ENCODE measurements at places on chromosomes 16 and 17.

GRCh38 chr17:42405076-42405475, 16.8 kb upstream of the STAT3 start:
- DNase-seq = no peak

GRCh38 chr17:53490447-53490968, 332.2 kb upstream of the KIF2B start:
- DNase-seq = no peak

- no peak for DNase-seq
Measured at GRCh38 chr17:57236686-57237299, 19.5 kb upstream of the MSI2 start.

- DNase-seq = no peak
Measured at GRCh38 chr17:81250286-81251093, 11.4 kb downstream of the NDUFAF8 start.

DNA sequence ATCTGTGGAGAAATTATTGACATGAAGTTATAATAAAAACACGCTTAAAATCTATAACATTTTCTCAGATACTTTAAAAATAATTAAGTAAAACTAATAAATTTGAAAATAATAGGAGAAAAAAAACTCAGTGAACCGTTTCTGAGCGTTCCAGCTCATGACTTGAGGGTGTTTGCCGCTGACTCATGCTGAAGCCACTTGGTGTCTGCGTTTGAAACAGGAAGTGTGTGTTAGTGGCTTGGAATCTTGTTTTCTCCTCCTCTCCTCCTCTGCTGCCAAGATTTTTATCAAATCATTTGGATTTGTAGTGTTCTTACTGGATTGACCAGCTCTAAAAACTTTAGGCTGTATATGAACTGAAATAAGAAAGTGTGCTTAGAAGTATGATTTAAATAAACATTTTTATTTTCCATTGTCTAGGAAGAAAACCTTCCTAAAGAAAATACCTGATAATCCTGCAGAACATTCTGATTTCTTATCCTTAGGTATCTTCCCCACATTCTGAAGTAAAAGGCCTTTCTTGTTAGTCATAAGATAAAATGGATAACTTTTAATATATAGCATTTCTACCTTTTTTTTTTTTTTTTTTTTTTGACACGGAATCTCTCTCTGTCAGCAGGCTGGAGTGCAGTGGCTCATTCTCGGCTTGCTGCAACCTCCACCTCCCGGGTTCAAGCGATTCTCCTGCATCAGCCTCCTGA, 30.8 kb downstream of the USP10 start:
- DNase-seq = no peak

- no peak for DNase-seq
Measured at GRCh38 chr17:27478901-27479538, 22.8 kb downstream of the KSR1 start.

DNA sequence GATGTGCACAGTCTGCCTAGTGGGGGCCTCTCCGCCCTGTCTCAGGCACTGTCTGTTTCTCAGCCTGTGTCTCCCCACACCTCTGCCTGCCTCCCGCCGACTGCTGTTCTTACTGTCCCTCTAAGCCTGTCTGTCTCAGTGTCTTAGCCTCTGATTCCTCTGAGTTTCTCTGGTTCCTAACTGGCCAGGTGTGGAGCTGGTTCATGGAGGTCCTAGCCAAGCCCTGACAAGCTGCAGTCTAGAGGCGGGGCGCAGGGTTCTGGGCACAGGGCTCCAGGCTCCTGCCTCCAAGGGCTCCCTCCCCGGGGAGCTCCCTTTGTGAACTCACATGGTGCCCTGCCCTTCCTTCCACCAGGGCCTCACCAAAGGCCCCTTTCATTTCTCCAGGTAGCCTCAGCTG, 19.4 kb downstream of the C17orf100 start:
- no peak for DNase-seq

DNA sequence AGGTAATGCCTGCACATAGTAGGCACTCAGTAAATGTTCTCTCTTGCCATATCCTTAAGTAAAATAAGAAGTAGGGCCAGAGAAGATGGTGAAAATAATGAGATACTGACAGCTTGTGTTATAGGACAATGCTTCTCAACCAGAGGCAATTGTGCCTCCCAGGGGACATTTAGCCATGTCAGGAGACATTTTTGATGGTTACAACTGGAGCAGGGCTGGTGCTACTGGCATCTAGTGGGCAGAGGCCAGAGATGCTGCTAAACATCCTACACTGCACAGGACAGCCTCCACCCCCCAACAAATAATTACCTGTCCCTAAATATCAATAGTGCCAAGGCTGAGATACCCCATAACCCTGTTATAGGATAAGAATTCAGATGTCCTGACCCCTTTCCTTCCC, 1.7 kb downstream of the RAD51D start:
- no peak for DNase-seq

- DNase-seq = no peak
Measured at GRCh38 chr16:68642436-68643101, 2.5 kb upstream of the CDH3 start.

DNA sequence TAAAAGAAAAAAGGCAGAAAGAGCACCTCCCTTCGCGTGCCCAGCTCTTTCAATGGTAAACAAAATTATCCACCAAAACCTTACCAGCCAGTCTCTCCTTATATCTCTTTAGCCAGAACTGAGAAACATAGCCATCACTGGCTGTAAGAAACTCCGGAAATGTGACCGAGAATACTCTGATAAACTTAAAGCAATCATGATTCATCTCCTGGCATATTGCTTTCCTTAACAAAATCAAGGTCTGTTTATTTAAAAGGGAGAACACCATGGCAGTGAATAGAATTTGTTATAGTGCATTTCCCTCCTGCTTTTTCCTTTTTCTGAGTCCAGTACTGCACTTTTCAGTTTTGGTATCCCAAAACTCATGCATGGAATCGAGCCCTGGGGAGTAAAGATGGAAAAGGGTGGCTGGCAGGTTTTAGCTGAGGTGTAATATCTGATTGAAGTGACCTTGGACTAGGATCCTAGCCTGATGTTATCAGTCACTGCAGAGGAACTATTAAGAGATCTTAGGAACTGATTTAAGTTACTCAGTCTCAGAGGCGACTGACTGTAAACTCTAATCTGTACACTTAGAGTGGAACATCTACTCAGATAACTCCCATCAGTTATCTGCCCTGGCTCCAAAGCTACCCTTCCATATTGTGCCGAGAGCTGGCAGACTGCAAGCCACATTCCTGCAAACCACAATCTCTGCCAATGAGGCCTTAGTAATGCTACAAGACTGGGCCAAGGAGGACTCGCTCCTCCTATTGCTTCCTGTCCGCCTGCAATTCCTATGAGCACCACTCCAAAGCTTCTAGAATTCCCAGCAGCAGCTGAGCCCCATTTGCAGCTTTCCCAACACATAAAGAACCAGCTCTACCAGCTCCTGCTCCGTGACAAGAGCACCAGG, 7.4 kb upstream of the COX10 start:
- DNase-seq = no peak

DNA sequence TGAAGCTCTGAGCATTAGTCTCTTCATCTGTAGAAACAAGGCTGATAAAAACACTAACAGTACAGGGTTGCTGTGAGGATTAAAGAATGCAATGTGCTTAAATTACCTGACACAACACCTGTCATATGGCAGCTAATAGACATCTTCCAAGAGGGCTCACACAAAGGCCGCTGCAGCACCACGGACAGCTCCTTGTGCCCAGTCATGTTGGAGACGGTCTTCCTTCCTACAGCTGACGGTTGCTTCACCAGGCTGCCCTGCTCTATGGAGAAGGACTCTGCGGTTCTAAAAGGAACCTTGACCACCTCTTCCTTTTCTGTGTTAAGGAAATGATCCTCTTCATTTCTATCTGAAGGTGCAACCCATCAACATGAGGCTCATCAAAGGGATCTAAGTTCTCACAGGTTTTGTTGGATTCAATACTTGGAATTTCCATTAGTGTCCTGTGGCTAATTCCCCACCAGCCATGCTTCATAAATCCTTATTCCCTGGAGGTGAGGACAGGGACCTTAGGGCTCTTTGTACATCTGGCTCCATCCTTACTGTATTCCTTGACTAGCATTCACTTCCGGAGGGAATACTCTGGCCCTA, 138.9 kb upstream of the CES5A start:
- DNase-seq = no peak

DNA sequence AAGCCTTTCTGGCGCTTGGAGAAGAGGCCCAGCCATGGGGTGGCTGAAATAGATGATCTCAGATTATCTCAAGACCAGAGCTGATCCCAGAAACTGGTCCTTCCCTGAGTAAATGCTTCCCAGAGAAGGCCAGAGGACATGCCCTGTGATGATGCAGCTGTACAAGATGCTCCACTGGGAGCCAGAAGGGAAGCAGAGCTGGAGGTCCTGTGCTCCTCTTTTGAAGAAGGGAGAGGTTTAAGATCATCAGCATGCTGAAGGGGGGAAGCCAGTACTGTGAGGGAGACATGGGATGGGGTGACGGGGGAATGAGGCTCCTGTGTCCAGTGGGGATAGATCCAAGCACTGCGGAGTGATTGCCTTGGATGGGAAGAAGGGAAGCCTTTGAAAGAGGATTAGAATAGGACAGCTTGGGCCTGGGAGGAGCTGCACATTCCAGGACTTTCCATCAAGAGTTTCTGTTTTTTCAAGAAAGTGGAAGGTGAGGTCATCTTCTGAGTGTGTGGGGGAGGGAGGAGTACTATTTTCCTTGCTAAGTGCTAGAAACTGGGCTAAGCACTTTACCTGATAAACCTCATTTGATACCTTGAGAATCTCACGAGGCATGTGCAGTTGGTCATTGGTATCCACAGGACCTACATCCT, 16.4 kb upstream of the ALOX15B start:
- DNase-seq = no peak

- no peak for DNase-seq
Measured at GRCh38 chr17:71405101-71405500, 715.7 kb upstream of the SOX9 start.

GRCh38 chr16:28987170-28987853, 2.5 kb downstream of the LAT start:
- no peak for DNase-seq

DNA sequence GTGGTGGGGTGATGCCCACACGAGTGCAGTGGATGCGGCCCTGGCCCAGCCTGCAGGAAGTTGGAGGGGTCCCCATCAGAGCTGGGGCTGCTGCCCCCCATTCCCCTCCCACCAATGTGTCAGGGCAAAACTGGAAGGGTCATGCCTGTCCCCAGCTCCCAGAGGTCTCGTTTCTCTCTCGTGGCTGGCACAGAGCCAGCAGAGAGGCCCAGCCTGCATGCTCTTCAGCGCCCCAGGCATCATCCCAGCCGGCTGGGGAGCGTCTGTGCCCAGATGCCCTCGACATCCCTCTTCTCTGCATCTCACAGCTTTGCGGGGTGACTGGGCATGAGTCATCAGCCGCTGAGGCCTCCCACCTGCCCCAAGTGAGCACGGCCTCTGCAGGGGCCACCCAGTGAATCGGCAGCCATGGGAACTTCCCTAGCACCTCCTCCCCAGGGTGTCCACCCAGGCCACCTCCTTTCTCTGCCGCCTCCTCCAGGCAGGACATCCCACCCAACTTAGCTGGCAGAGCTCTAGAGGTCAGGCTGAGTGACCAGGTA, 9.8 kb upstream of the CSNK1D start:
- no peak for DNase-seq

- DNase-seq = no peak
Measured at GRCh38 chr17:81027038-81027437, 7.9 kb upstream of the BAIAP2 start.

DNA sequence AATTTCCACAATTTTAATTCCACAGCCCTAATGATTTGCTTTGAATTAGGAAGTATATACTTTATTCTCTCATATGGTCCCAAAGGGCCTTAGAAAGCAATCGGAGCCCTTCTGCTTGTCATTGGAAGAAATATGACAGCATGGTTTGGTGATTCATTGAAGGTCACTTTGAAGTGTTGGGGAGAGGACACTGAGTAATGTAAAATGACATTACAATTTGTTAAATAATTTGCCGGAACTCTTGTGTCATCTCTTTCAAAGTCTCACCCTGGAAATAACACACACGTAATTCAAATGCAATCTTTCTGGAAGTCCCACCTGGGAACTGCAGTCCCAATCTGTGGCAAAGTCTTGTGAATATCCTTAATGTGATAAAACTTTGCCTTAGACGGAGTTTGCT, 59.8 kb downstream of the BMERB1 start:
- DNase-seq = no peak

GRCh38 chr17:32523827-32524552, 37.2 kb downstream of the CDK5R1 start:
- no peak for DNase-seq

- no peak for DNase-seq
Measured at GRCh38 chr16:12463961-12464360, 339.7 kb downstream of the CPPED1 start.

DNA sequence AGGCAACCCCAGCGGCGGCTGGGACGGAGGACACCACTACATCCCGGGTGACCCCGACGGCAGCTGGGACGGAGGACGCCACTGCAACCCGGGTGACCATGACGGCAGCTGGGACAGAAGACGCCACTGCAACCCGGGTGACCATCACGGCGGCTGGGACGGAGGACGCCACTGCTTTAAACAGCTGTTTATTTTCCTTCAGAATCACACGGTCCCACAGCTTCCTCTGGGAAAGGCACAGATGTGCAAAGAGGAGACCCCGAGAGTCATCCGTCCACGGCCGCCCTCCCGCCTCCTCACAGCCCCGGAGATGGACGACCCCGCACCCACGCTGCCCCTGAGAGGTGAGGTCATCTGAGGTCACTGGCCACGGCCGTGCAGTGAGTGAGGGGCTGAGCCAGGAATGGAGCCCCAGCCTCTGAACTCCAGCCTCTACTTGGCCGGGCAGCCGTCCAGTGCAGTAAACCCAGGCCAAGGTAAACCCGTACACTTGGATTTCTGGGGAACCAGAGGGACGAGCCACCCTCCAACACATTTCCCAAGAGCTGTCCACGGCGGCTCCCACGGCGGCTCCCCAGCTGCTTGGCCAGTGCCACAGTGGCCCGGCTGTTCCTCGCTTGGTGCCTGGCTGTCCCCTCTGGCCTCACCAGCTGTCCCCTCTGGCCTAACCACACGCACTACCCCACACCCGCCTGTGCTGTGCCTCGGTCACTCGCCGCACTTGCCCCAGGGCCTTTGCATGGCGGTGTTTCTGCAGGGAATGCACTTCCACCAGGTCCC, 43.2 kb upstream of the PABPN1L start:
- DNase-seq = no peak

- no peak for DNase-seq
Measured at GRCh38 chr17:1752425-1753262, 9.2 kb upstream of the SERPINF1 start.

- no peak for DNase-seq
Measured at GRCh38 chr16:64808474-64808873, 313.4 kb downstream of the CDH11 start.

GRCh38 chr17:50443505-50443974, 17.5 kb downstream of the ACSF2 start:
- no peak for DNase-seq

- DNase-seq = no peak
Measured at GRCh38 chr17:75048249-75048878, 1.3 kb downstream of the KCTD2 start.

GRCh38 chr17:7027335-7027734, 4.5 kb downstream of the BCL6B start:
- no peak for DNase-seq

DNA sequence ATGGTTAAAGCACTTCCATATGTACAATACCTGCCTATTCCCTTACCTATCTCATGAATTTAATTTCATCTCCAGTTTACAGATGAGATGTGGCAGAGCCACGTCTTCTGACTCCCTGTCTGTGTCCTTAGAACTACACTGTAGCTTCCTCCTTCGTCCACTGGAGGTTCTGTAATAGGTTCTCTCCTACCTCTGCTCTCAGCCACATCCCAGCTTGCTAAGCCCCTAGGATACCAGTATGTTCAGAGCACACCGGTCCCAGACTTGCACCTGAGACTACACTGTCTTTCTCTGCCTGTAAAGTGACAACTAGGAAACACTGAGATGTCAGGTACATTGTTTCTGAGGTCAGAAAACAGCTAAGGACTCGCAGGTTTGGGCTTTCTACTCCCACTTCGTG, 3.8 kb upstream of the RASL10B start:
- DNase-seq = no peak

All from NCI-H2081 treated with DMSO at 0.1 percent for 48 hours (cell line).